ENCODE measurements at places on chromosomes 16 and 17.

DNA sequence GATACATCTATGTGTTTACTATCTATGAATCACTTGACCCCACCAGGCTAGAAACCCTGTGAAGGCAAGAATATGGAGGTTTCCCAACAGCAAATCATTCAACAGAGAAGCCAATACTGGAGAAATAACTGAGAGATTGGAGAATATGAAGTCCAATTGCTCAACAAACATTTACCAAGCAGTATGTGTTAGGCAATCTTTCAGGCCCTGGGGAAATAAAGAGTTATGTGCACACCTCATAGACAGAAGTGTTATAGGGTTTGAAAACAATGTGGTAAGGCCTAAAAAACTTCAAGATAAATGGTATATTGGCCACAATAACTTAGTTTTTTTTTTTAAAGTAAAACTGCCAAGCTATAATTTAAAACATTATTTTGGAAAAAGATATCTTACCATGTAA, 1245.8 kb downstream of the CDH11 start:
- DNase-seq = no peak

- DNase-seq = no peak
These were observed 59.1 kb downstream of the ABCC6 start for GRCh38 chr16:16164243-16164642.

DNA sequence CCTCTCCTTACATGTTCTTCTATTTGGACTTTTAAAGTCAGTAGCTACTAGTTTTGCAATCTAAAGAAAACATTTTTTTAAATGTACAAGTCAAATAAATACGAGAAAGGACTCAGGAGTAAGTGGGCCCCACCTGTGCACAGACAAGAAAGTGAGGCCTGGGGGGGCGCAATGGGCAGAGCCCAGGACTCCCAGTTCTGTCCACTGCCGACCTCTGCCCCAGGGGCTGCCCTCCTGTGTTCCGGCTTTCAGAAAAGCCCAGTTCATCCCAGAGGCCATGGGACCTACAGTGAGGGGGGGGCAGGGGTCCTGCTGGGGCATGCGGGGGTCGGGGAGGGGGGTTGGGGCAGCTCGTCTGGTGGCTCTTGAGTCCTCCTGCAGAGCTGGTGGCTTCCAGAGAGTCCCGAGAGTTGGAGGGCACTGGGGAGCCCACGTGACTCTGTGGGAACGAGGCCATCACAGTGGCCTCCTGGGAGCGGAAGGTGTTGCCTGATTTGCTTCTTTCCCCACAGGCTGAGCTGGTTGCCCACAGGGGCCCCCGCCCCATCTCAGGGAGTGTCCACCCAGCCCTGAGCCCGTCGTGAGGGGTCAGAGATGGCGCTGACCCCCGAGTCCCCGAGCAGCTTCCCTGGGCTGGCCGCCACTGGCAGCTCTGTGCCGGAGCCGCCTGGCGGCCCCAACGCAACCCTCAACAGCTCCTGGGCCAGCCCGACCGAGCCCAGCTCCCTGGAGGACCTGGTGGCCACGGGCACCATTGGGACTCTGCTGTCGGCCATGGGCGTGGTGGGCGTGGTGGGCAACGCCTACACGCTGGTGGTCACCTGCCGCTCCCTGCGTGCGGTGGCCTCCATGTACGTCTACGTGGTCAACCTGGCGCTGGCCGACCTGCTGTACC, 2.4 kb downstream of the UTS2R start:
- no peak for DNase-seq

GRCh38 chr16:27317320-27317719, 3.5 kb downstream of the IL4R start:
- no peak for DNase-seq

GRCh38 chr16:12868169-12868568, 33.2 kb upstream of the SHISA9 start:
- DNase-seq = no peak

DNA sequence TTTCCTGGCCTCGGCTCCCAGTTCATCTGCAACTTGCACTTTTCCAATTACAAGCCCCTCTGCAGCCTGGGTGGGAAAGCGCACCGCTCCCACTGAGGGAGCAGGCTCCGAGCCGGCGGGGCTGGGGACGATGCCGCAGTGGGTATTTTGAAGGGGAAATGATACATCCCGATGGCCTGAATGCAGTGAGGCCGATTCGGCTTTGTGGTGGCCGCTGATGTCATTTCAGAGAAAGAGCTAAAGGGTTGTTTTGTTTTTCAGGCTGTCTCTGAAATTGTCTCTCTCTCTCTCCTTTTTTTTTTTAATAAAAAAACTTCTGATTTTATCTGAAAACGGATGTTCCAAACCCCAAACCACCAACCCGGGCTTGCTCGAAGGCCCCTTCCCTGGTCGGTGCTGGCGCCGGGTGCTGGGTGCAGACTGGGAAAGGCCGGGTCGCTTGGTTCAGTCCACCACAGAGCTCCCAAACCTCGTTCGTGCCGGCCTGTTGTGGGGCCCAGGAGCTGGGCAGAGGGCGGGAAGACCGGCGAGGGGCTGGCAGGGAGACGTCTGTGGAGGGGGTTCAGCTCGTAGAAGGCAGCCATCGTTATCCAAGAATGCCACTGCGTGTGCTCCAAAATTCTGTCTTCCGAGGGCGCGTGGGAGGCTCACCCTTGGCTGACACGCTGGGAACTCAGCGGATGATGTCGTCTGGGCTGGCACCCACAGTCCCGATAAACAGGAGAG, 102.8 kb downstream of the FOXL1 start:
- DNase-seq = no peak

DNA sequence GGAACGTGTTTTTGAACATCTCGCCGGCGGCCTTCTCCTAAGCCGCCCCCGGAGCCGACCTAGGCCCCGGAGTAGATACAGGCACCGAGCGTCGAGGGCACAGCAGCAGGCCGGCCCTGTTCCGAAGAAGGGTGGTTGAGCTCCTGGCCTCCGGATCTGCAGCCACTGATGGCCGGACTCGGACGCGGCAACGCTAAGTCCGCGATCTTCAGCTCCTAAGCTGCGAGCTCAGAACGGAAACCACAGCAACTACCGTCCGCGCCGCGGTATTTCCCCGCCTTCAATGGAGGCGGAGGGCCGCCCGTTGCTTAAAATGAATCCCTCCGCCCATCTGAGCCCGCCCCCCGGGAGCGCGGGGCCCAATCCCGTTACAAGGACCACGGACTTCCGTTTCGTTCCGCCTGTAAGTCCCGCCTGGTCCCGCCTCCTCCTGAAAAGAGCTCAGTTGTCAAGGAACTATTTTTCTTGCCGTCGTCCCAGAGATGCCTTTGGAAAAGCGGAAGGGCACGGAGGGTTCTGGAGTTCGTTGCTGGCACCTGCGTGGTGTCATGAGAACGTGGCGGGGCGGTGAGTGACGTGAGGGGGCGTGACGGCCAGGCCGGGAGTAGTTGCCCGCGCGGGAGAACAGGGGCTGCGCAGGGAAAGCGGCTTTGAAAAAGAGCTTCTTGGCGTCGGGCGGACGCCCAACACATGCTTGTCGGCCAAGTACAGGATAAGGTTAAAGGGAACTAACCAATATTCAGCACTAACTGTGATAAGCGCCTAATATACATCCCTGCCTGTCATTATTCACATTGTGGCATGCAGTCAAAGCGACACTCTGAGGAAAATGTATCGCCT, at the start of gene CFAP20:
TSS of gene CFAP20 (minus strand) at position 285 of the 840 bp plus-strand sequence. CDS start at position 19, 266 bp downstream.
- DNase-seq = peak; percentile 98

DNA sequence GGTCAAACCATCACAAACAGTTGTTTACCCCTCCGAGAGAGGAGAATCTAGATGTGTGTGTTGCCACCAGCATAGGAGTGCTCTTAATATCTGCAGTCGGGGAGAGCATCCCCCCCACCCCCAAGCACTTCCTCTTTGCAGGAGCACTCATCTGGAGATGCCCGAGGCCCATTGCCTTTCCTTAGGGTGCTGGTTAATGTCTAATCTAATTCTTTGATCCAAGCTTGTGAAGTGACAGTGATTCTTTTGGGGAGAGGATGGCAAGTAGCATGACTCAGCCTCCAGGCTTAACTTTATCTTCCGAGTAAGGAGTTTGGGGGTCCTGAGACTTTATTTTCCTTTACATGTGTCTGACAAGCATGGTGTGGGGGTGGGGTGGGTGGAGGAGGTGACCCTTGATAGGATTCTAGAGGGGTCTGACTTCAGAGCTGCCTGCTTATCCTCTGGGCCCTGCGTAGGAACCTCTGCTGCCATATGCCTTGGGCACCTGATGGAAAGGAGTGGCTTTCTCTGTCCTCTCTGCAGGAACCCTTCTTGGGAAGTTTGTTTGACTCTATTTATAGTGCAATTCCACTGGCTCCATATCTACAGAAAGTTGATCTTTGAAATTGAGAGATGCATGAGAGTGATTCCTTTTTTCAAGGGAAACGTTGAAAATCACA, 207.1 kb downstream of the SPECC1 start:
- no peak for DNase-seq

All from CD4-positive, alpha-beta T cell treated with Interferon alpha-2 for 1 hour (primary cell).